Caudate nucleus (tissue), 63 donors: ENCODE measurements at places on chromosomes 6 and 20.

DNA sequence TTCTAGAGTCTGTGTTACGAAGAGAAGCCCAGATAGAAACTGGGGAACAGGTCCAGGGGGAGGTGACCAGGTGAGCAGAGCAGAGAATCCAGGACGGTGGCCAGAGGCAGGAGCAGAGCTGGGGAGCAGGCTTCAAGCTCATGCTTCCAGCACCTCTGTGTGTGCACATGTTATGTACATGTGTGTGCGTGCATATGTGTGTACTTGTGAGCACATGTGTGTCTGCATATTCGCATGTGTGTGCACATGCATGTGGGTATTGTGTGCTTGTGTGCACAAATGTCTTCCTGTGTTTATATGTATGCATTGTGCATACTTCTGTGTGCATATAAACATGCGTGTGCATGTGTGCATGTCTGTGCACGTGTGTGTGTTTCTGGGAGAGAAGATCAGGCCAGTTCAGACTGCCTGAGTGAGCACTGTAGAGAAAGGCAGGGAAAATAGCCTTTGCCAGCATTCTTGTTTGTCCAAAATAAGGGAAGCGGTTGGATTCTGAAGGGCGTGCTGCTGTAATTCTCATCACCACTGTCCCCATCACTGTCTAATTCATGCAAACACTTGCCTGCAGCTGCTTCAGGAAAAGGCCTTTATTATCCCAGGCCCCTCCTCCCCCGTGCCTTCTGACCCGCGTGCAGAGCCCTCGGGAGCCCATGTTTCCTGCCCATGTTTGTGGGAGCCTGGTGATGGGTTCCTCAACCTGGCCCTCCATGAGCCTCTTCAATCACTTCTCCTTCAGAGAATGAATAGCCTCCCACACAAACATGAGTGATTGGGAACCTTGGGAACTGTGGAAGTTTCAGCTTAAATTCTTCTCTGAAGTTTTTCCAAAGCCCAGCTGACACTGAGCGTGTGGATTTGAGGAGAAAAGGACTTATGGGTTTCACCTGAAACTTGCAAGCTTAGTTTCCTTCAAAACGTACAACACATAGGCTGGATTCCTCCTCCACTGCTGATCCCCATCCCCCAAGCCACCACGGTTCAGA, 161.7 kb upstream of the AFDN start:
- no peak for DNase-seq

DNA sequence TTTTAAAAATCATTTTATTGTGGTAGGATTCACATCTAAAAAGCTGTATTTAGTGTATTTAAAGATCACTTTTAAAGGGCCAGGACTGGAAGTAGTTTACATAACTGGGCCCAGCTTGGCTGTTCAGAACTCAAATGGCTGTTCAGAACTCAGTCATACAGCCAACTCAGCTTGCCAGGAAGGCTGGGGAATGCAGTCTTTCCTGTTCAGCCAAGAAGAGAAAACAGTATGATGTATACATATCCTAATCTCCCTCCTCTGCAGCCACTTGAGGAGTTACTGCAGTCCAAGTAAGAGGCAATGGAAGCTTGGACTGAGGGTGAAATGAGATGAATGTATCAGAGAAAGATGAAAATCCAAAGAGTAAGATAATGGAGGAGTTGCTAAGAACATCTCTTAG, 24.6 kb downstream of the DSTN start:
- no peak for DNase-seq

DNA sequence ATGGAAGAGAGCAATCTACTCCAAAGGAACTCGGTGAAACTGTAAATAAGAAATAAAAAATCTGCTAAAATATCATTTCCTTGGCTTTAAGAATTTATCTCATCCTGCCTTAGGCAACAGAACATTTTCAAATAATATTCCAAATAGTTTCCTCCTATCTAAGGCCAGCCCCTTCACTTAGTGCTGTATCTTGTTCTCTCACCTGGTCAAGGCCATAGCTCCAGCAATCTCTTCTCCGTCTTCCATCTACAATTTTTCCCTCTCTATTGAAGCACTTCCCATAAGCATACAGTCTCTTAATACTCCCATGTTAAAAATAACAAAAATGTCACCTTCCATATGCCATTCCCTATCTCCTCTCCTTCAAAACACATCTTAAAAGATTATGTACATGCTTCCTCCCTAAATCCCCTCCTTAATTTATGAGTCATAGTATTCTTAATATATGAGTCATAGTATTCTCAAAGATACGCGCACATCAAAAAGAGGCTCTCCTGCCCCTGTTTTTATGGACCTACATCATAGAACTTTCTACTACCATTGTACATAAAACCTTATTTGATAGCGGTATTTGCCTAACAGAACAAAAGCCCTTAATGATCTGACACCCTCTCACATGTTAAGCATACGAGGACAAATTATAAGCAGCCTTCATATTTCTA, 146.9 kb downstream of the PDE10A start:
- DNase-seq, result no peak

- no peak for DNase-seq
Measured at GRCh38 chr20:21411725-21412124, 14.4 kb upstream of the NKX2-4 start.

DNA sequence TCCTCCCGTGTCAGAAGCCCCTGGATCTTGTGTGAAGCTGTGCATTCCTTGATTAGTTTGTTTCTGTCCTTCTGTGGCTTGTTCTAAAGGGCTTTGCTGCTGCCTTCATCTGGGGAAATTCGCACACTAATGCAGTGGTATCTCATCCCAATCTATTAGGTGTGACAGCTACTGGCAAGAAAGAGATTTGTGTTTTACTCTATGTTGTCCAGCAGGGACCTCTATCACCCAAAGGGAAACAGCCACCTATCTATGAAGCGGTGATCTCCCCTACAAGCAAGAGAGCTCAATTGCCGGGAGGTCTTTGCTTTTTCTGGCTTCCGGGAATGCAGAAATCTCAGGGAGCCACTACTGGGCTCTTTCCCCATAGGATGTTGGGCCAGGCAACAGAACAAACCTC, 151.8 kb downstream of the NRN1 start:
- no peak for DNase-seq

GRCh38 chr20:62742979-62743776, 34.5 kb downstream of the NTSR1 start:
- no peak for DNase-seq

- DNase-seq, result no peak
Measured at GRCh38 chr6:11428371-11428770, 109.2 kb upstream of the TMEM170B start.

GRCh38 chr6:6569096-6569810, 19.3 kb upstream of the LY86 start:
- no peak for DNase-seq

GRCh38 chr20:58053391-58054055, 174.9 kb downstream of the ANKRD60 start:
- no peak for DNase-seq

- DNase-seq, result no peak
Measured at GRCh38 chr6:4420160-4420865, 284.9 kb upstream of the ECI2 start.

DNA sequence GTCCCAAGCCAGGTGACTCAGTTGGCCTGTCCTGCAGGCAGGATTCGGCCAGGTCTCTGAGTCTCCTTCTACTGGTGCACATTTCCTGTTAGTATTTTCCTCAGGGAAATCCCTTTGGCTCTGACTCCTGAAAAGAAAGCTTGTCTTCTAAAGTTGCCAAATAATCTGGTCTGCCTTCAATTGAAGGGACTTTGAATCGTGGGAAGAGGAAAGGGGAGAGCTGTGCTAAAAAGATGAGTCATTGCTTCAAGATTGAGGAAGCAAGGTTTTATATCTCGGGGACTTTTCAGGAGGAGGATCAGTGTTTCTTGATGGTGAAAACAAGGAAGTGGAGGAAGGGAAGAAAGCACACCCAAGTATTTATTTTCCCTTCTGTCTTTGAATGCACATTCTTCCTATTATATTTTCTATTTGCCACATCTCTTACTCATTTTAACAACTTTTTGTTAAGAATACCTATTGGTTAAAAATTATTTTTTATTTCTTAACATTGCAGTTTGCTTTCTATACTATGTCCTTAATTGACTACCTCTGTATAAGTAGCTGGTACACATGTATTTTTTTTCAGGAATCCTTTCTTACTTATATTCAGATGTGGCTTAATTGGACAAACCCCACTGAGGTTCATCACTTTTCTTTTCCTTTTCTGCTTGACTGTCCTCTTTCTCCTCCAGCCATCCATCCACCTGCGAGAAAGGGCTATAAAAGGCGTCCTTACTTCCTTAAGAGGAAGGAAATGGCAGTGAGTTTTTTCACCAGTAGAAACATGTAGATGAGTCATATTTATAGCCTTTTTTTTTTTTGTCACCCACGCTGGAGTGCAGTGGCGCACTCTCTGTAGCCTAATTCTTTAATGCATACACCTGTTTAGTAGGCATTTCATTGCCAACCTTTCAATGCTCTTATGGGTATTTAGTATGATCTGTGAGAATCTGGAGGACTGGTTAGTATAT, 15.0 kb upstream of the IFNGR1 start:
- no peak for DNase-seq

GRCh38 chr6:165769401-165769800, 106.4 kb upstream of the PDE10A start:
- no peak for DNase-seq

DNA sequence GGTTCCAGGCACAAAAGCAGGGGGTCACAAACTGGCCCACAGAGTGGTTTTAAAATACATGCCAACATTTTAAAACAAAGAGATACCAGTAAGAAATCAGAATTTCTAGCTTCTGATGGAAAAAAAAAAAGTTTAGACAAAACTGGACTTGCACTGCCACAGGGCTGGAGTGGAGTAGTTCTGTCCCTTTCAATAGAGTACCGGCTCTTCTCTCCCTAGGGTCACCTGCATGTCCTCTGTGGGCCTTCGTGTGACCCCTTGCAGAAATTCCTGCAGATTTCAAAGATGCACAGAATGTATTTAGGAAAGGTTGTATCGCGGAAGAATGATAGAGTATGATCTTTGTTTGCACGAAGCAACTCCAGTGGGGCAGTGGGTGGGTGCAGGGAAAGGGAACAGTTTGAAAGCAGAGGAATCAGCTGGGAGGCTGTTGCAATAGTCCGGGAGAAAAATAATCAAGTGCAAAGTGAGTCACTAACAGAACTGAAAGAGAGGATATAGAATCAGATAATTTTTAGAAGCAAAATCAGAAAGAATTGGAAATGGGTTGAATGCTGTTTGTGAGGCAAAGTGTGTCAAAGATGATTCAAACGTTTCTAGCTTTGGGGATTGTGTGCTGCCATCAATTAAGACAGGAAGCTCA, 97.3 kb upstream of the STXBP5 start:
- no peak for DNase-seq

DNA sequence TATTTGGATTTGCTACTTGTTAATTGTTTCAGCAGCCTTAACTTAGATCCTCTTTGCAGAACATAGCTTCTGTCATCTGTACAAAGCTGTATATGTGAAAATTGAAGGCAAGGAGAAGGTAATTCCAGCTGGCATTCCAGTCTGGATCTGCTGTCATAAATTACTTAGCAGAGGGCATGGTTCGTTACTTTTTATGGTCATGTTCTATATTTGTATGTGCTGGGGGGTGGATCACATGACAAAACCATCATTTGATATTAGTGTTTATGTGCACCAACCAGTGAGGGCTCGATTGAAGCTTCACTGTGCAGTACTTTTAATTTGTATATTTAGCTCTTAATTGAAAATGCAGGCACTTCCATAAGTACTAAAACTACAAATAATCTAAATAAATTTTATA, 80.2 kb downstream of the CAP2 start:
- DNase-seq, result no peak

DNA sequence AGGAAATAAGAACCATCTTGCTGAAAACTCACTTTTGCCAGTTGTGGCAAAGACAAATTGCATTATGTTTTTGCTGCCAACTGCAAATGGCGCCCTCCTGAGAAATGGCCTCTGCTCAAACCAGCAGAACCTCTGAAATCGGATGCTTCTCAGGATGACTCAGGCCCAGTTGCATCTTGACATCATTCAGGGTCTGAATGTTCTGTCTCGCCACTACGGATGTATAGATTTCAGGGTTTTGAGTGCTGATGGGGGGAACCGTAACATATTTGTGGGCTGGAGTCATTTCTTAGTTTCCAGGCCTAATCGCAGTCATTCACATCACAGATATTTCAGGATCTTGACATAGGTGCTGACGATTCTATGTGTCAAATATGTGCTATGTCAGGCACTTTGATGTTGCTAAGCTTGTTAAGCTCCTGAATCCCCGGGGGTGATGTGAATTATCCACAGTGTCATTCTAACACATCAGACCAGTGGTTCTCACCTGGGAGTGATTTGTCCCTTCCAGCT, 207.1 kb downstream of the NFATC2 start:
- DNase-seq, result no peak

GRCh38 chr6:28757429-28758045, 166.2 kb downstream of the TRIM27 start:
- DNase-seq, result no peak

GRCh38 chr6:52643158-52643557, 27.8 kb upstream of the TMEM14A start:
- DNase-seq, result no peak

- DNase-seq, result no peak
Measured at GRCh38 chr6:74717591-74717990, 488.3 kb downstream of the COL12A1 start.

GRCh38 chr20:12977328-12978125, 31.2 kb upstream of the SPTLC3 start:
- DNase-seq, result no peak

DNA sequence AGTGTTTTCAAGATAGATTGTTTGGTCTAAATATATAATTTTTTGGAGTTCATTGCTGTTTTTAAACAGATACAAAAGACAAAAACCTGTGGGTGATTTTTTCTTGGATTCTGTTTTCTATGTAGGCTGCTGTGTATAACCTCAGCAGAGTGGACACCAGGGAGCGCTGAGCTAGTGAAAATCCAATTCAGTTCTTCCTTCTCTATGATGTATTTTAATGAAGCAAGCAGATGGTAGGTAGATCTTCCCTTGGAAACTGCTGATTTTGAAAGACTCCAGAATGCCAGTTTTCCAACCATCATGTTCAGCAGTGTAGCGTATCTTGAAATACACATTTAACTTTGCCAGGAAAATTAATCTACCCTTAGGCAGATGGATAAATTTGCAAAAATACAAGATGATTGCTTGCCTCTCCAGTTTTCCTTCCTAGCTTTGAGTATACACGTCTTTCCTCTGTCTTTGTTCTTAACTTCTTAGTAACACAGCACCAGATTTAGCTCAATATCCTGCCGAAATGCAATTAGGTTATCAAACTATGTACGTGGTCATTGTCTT, 178.0 kb downstream of the PHF3 start:
- no peak for DNase-seq

DNA sequence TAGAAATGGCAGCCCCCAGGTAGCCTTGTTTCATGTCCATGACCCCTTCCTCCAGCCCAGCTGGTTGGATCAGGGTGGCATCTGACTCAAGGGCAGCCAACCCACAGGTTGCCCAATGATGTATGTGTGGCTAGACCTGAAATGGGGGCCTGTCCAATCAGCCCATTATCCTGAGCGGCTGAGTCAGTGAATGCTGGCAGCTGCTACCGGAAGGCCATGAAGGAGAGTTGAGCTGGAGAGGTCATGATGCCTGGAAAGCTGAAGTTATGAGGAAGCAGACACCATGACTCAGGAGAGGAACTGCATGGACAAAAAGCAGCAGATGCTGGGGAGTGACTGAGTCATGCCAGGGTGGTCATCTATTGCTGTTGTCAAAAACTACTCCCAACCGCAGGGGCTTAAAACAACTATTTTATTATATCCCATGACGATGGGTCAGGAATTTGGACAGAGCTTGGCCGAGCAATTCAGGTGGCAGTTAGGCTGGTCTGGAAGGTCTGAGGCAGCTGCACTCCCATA, 67.3 kb downstream of the MDGA1 start:
- no peak for DNase-seq

GRCh38 chr6:32158052-32158451, 4.1 kb downstream of the PPT2 start:
- DNase-seq, result no peak

- no peak for DNase-seq
Measured at GRCh38 chr20:52004715-52005114, 186.9 kb downstream of the ZFP64 start.
